ENCODE measurements at places on chromosomes 11 and 22.
A peak's percentile ranks its signal among the peaks of the same experiment; 100 is the strongest.

DNA sequence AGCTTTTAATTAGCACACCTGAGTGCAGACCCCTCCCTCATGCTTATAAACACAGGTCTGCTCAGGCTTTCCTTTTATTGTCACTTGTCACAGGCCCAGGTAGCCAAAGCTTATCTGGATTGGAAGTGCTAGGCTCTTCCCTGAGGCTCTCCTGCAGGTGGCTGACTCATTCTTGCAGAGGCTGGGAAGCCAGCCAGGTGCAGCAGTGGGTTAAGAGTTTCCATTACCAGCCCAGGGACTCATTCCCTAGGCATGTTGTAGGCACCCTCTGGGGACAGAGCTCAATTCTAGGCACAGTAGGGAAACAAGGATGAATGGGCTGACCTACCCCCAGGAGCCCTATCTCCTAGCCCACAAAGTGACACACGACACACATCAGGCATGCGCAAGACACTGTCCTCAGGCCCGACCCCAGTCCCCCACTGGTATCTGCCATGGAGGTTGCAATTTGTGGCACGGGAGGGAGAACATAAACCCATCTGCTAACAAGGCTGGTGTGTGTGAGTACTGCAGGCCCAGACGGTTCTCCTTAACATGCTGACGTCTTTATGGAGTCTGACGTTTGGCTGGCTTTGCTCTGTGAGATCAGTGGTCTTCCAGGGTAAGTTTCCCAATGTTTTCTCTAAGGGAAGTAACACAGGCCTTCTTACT, 94.2 kb downstream of the ABTB2 start:
- DNase-seq = no peak

DNA sequence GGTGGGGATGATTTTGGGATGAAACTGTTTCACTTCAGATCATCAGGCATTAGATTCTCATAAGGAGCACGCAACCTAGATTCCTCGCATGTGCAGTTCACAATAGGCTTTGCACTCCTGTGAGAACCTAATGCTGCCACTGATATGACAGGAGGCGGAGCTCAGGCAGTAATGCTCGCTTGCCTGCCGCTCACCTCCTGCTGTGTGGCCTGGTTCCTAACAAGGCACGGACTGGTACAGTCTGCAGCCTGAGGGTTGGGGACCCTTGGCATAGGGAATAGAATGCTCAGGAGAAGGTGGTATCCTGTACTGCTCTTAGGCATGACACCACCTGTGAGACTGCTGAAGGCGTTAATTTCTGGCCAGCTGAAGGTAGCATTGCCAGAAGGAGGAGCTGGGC, 47.0 kb downstream of the STIM1 start:
- DNase-seq = no peak

- no peak for DNase-seq
Measured at GRCh38 chr11:88579466-88579865, 241.9 kb upstream of the CTSC start.

- DNase-seq = no peak
Measured at GRCh38 chr11:11292839-11293238, 60.2 kb downstream of the CSNK2A3 start.

DNA sequence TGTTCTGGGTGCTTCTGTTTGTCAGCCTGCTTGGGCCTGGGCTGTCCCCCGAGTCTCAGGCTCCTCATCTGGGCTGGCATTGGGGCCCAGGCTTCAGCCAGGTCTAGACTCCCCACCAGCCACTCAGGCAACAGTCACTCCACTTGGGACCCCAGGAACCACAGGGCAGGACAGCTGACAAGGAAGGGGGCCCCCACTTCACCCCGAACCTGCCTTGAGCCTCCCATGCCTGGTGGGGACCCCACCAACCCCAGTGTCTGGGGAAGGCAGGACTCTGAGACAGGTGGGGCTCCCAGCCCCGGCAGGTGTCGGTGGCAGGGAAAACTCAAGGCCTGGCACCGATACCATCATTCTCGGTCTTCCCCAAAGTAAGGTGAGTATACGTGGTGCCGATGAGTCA, 11.7 kb upstream of the LTO1 start:
- no peak for DNase-seq

DNA sequence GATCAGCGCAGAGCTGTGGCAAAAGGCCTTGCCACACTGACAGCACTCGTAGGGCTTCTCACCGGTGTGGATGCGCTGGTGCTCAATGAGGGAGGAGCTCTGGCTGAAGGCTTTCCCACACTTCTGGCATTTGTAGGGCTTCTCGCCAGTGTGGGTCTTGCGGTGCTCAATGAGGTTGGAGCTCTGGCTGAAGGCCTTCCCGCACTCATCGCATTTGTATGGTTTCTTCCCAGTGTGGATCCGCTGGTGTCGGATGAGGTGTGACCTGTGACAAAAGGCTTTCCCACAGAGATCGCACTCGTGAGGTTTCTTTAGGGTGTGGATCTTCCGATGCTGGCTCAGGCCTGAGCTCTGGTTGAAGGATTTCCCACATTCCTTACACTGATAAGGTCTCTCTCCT, 6.9 kb downstream of the ZNF70 start:
- no peak for DNase-seq

DNA sequence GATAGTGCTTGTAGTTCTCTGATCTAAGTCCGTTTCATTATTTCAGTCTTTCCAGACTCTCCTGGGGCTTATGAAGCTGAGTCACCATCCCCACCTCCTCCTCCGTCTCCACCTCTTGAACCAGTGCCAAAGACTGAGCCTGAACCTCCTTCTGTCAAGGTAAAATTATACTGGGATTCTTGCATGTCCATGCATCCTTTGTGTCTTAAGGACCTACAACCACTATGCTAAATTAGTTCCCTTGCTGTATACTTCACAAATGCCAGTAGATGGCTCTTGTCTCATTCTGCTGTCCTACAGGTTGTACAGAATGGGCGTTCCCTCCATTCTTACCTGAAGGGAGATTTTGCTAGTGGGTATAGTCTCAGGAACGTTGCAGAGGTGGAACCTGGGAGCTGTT, 42.2 kb downstream of the POLD3 start:
- no peak for DNase-seq

DNA sequence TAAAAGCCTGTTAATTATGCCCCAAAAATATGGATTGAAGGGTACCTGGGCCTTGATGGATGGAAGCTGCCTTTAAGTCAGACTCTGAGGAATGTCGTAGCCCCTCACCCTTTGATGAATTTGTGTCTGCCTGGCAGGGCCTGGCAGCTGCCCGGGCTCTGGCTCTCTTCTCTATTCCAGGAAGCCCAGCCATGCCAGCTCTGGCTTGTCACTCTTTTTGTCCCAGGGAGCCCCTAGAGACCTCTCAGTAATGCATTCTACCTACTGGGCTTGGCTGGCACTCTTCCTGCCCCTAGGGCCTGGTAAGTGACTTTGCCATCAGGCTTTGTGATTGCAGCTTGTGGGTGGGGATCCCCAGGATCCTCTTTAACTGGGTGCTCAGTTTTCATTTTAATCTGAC, 103.8 kb downstream of the GRIK4 start:
- DNase-seq = no peak

DNA sequence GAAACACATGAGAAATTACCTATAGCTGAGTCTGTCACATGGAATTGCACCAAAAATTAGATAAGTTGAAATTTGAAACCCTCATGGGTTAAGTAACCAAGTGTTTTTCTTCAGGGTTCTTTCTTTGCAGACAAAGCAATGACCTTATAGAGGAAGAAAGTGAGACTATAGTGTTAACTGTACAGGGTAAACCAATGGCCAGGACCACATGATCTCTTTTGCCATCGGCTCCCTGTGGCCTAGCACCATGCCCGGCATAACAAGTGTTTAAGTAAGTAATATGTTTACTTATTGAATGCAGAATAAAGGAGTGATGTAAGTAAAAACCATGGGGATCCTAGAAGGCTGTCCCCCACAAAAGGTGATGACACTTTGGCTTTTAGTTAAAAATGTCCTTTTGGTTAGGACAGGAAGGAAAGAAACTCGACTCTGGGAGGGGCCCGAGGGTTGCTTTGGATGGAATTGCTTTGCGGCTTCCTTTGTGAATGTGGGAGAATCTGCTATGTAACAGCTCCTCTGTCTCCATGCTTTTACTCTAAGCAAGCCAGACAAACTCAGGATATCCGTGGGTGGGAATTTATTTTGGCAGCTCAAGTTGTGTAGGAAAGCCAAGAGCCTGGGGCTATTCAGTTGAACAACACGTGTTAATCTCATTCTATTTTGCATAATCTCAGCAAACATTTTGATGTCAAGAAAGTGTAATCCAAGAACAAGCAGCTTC, 454.7 kb downstream of the INSC start:
- DNase-seq = no peak

DNA sequence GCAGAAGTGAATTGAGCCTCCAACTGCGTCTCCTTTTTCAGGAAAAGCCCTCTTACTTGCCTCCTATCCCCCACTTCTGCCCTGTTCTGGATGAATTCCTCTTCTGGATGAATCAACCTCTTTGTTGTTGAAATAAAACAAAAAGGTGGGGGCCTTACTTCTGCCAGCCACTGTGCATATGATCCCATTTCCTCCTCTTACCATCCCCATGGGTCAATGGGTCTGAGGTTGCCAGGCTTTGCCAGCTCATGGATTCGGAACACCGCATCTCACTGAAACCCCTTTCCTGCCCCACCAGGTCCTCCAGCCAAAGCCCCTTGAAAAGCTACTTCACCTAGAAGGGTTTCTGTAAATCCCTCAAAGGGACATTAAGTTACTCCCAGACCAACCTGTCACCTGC, 3.7 kb upstream of the CHST1 start:
- no peak for DNase-seq

- DNase-seq = no peak
Measured at GRCh38 chr11:61869708-61870451, 21.5 kb downstream of the FADS3 start.

DNA sequence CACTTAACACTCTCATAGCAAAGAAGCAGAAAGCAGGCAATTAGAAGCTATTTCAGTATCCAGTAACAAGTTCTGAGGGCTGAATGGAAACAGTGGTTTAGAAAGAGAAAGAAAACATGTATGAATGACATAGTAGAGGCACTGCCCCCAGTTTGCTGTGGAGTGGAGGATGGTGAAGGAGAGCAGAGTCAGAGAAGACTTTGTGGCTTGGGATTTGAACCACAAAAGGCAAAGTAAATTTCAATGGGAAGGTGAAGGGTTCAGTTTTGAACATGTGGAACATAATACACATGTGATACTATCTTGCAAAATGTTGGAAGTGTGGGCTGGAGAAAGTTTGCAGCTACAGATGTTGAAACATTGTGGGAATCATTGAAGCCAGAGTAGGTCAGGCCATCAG, 81.4 kb downstream of the SNX19 start:
- no peak for DNase-seq

- no peak for DNase-seq
Measured at GRCh38 chr11:80837051-80837450, 1396.2 kb upstream of the TENM4 start.

DNA sequence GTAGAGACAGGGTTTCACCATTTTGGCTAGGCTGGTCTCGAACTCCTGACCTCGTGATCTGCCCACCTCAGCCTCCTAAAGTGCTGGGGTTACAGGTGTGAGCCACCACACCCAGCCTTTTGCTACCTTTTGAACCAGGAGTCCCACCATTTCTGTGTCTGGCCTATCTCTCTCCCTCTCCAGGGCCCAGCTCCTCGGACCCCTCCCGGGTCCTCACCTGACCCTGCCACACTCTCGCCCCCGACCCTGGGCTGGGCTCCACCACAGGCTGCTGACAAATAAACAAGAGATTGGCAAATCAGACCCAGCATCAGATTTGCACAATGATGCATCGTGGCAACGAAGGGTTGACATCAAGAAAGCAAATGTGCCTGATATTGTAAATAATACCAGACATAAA, 8.8 kb downstream of the KRTAP5-5 start:
- no peak for DNase-seq

GRCh38 chr11:77081381-77081851, 14.6 kb downstream of the CAPN5 start:
- DNase-seq = no peak

DNA sequence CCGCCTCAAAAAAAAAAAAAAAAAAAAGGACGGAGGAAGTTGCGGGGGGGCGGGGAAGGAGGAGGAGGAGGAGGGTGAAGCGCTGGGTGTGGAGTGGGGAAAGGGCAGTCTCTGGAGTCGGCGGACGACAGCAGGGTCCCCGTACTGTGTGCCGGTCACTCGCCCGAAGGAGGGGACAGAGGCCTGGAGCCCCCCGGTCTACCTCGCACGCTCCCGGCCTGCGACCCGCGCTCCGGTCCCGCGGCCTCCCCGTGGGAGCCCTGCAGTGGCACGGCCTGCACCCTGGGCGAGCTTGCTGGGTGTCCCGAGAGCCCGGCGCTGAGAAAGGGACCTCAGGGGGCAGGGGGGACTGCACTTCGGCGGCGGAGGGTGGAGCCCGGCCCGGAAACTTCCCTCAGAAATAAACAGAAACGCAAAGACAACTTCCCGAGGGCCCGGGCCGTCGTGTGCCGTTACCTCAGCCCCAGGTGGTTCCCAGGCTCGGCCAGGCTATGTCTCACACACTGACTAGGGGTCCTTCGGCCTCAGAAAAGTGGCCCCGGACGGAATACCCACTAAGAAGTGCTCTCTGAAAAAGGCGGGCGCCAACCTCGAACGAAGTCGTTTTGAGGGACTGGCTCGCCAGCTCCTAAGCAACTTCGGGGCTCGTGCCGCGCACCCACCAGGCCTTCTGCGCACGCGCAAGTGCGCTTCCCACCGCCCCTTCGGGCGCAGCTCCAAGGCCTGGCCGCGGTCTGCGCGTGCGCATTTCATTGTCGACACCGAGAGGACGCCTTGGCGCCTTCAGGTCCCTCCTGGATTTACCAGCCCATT, at the start of gene MAJIN:
Gene MAJIN, minus strand, starts transcription at position 688 of the 813 bp plus-strand sequence. CDS start 12,703 bp downstream, outside the sequence.
- peak; percentile 50 for DNase-seq

- DNase-seq = no peak
Measured at GRCh38 chr22:48584170-48584569, 1243.5 kb downstream of the BRD1 start.

DNA sequence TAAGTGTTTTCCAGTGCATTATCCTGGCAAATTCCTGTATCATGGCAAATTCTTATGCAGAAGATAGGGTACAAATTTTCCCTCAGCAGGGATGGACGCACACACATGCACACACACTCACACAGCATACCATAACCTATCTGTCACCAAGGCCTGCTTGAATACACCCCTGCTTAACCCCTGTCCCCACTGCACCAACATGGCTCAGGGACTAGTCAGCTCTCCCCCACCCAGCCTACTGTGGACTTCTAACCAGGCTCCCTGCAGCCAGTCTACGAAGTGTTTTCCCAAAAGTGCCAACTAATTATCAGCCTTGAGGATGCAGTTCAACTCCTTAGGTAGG, 63.1 kb downstream of the RAB30 start:
- DNase-seq = no peak

DNA sequence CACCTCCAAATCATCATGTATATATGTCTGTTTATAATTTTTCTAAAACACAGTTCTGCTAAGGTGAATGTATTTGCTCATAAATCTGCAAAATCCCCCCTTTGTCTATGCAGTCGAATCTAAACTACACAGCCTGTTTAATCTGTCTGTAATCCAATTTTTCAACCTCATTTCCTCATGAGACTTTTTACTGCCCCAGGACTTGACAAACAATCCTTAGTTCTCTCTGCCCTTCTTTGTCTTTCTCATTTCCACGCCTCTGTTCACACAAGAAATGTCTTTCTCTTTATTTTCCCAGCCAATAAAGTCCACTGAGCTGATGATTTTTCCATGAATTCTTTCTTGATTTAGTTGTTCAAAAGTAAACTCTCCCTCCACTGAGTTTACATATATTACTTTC, 1154.3 kb downstream of the FAM181B start:
- DNase-seq = no peak

- no peak for DNase-seq
Measured at GRCh38 chr11:113564527-113565130, 89.4 kb upstream of the DRD2 start.

- no peak for DNase-seq
Measured at GRCh38 chr11:22520521-22520920, 105.1 kb downstream of the FANCF start.
